Cardiac septum (tissue), 1 donor: ENCODE measurements at places on chromosomes 11 and 22.

DNA sequence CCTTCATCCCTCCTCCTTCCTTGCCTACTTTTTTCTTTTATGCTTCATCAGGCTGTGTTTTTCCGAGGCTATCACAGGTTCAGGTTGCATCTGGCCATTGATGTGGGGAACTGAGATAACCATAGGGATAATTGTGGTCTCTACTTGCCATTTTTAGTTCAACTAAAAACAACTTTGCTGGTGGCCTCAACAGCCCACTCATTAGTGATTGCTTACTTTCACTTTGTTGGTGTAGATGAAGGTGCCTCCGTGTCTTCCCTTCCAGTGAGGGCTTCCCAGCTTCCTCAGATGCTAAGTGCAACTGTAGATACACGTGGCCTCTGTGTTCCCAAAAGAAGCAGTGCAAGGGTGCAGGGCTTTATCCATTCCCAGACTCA lies 35.0 kb downstream of the KCNJ1 start:
- DNase-seq, result no peak

GRCh38 chr11:13003736-13004493 lies 5.2 kb upstream of the RASSF10 start:
- DNase-seq, result no peak

DNA sequence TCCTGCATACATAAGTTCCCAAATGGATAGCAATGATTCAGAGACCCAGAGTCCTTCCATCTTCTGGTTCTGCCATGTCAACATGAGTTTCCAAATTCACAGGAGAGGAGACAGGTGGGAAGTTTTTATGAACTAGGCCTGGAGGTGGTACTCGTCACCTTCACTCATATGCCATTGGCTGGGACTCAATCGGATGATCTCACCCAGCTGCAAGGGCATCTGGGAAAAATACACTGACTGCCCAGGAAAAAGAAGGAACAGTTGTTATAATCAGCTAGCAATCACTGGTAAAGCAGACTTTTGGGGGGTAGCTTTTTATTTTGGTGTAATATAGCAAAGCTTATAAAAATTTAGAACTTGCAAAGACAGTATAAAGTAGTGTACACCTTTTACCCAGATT lies 83.9 kb downstream of the OTOG start:
- DNase-seq, result no peak

- DNase-seq, result no peak
Observed at GRCh38 chr11:121762820-121763219, 310.1 kb upstream of the SORL1-AS1 start.

DNA sequence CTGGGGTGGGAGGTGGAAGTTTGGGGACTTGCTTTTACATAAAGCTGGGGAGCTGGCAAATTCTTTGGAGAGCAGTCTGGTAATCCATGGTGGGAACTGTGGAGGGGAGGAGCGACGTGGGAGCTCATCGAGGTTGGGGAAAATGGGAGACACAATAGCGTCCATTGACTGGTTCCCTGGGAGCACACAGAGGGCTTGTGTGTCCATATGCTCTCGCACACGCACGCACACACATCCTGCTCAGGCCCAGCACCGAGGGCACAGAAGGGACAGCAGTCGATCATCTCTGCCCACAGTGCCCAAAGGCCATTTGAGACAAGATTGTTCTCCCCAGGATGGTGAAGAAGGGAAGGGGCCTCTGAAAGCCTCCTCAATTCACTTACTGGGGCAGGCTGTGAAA lies 53.7 kb downstream of the FBXO7 start:
- peak; percentile 54 for DNase-seq

- no peak for DNase-seq
Observed at GRCh38 chr11:116808262-116809175, 14.6 kb downstream of the APOA4 start.

DNA sequence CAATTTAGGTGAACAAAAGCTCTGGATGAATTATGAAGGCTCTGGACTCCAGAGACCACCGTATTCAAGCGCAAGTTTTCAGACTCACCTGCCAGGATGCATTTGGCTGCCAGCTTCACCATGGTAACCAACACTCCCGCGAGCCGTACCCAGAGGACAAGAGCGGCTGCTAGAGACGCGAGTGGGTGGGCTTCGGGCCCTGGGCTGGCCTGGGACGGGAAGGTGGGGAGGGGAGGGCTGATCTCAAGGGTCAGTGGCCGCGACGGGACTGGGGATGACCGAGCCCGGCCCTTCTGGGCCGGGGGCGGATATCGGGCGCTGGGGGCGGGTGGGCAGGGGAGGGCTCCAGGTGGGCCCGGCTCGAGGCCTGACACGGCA lies 344 bp downstream of the IFT27 start:
- DNase-seq, result no peak

DNA sequence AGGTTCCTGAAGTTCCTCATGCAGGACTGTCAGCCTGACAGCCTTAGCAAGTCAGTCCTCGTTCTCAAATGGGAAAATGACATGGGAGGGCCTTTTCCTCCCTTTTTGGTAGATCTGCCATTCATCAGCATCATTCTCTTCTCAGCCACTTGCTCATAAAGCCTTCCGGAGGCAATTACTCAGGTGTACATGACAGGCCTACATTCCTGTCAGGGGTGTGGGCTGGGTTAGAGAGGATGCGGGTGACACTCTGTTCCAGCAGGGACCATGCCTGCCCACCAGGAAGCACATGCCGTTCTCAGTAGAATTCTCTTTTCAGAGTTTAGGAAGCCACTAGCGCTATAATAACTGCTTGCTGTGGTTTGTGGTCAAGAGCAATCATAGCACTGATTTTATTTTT lies 24.2 kb upstream of the ANKK1 start:
- no peak for DNase-seq

DNA sequence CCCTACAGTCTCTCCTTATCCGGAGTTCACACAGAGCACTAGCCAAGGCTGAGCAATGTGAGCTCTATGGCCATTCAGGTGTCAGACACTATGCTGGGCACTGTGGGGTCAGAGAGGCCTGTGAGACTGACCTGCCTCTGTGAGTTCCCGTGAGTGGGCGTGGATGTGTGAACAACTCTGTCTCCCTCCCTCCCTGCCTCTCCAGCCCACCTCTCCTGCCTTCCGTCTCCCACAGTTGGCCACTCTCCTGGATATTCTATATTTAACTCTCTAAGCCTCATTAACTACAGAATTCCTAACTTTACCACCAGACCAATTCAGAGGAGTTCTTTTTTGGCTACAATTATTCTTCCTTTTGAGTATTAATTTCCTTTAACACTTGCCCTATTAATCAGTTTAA lies 191.6 kb upstream of the NCAM1 start:
- DNase-seq, result no peak

DNA sequence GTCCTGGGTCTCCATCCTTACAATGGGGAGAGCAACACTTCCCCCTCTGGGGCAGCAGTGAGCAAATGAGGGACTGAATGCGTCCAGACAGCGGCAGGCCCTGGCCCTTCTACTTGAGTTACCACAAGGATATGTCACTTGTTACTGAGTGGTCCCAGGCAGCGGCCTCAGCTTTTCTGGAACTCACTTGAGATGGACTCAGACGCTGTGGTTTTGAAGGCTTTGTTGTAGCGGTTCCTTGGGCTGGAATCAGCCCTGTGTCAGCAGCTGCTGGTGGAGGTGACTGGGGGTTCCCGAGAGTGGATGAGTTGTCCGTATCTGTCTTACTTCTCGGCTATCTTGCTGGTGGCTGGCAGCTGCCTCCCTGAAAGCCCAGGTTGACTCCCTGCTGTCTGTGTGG lies 77.0 kb downstream of the MICAL2 start:
- no peak for DNase-seq

GRCh38 chr11:92739041-92739440 lies 230.4 kb upstream of the MTNR1B start:
- DNase-seq, result no peak

- DNase-seq, result no peak
Observed at GRCh38 chr22:37453696-37454095, 26.4 kb upstream of the ELFN2 start.

GRCh38 chr22:19420321-19420720 lies 11.2 kb downstream of the HIRA start:
- DNase-seq, result no peak

DNA sequence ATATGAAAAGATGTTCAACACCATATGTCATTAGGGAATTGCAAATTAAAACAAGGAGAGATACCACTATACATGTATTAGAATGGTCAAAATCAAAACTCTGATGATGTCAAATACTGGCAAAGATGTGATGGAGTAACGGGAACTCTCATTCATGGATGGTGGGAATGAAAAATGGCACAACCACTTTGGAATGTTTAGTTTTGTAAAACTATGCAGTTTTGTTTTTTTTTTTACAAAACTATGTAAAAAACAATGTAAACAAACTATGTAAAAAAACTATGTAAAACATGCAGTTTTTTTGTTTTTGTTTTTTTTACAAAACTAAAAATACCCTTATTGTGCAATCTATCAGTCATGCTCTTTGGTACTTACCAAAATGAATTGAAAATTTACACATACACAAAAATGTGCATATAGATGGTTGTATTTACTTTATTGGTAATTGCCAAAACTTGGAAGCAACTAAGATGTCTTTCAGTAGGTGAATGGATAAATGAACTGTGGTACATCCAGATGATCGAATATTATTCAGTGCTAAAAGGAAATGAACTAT lies 5.0 kb upstream of the USP47 start:
- DNase-seq, result no peak

GRCh38 chr11:19739872-19740271 lies 27.2 kb downstream of the NAV2 start:
- no peak for DNase-seq

- DNase-seq, result no peak
Observed at GRCh38 chr11:6233984-6234386, 451 bp downstream of the FHIP1B start.

DNA sequence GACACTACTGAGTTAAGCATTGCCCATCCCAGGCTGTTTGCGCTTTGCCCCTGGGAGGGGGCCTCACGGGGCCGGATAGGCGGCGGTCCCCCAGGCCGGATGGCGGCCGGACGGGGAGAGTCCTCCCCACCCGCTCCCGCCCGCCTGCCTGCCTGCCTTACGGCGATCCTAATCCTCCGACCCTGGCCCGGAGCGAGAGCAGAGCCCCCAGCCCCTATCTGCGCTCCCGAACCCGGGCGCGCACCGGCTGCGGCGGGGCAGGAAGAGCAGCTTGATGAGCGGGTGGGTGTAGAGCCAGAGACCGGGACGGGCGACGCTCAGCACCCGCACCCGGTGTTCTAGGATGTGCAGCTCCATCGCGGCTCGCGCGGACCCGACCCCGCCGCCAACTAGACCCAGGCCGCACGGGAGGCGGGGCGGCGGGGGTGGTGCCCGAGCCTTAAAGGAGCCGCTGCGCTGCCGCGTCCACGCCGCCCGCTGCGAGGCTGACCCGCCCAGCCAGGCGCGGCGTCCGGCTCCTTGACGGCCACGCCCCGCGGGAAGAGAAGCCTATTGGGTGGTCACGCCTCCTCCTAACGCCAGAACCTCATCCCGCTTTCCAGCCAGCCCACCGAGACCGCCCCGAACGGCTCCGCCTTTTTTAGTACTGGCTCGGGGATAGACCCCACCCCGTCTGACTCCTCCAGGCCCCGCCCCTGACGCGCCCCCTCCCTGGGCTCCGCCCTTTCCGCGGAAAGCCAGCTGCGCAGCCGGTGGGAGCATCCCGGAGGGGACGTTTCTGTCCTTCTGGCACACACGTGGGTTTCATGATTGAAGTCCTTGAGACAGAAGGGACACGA lies at the start of gene CASTOR1:
TSS of gene CASTOR1 (minus strand) at position 365 of the 839 bp plus-strand sequence. CDS start at position 357, 8 bp downstream.
- DNase-seq, result peak; percentile 99

GRCh38 chr11:117187007-117187406 lies 8.5 kb downstream of the SIDT2 start:
- DNase-seq, result peak; percentile 55

DNA sequence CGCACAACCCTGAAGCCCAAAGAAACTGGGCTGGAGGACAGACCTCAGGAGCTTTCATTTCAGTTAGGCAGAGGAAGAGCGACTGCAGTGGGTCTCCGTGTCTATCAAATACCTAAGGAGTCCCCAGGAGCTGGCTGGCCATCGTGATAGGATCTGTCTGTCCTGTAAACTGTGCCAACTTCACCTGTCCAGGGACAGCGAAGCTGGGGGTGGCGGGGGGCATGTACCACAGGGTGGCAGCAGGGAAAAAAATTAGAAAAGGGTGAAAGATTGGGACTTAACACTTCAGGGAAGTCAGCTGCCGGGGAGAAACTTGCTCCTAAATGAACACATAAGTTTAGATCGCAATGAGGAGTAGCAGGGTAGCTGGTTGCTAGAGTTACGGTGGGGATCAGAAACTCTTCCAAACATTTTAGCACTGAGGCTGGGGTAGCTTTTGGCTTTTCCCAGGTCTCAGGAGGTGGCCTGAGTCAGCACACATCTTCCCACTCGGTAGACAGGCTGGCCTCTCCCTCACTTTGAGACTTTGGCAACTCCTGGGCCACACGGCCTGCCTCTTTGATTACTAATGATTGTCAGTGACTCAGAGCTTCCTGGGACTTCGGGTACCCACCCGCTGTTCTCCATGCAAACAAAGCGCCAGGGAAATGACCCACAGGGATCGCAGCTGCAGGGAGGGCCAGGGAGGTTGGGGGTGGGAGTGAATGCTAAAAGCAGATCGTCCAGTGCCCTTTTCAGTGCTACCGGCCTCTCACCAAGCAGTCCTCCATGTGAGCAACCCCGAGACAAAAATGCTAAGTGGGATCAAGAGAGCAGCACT lies 2.9 kb upstream of the MTFP1 start:
- no peak for DNase-seq

DNA sequence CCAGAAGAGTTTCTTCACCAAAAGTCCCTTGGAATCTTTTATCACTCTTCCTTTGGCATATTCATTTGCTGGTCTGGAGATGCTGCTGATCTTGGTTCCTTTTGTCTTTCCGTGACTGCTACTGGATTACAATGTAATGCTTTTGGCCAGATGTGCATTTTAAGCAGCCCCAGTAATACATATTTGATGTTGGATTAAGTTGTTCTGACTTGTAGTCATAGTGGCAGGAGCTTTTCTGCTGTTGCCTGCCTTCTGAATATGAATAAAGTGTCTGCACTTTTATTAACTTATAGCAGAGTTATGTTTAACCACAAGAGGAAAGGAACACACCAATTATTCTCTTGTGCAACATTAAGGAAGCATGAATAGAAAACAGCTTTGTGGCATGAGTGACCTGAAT lies 360.0 kb upstream of the DDI1 start:
- no peak for DNase-seq

DNA sequence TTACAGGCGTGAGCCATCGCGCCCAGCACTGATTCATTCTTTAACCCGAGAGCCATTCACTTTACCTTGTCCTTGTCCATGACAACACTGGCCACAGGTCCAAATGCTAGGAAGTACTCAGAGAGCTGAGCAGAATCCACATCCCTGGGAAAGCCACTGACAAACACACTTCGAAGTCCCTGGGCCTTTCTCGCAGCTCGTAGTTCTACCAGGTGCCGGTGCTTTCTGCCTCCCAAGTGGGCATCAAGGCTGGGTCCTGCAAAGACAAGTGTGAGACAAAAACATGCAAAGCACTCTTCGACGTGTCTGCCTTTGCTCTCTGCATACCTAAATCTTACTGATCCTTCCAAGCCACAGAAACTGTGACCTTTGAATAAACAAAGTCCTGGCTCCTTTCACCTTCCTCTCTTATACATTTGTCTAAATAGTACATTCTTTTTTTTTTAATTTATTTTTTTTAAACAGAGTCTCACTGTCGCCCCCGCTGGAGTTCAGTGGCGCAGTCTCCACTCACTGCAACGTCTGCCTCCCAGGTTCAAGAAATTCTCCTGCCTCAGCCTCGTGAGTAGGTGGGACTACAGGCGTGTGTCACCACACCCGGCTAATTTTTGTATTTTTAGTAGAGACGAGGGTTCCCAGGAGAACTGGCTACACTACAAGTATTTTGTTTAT lies 2.2 kb downstream of the TUT1 start:
- DNase-seq, result no peak

GRCh38 chr22:30275625-30276024 lies 9.0 kb upstream of the OSM start:
- no peak for DNase-seq
